Nephron progenitor cell (in vitro differentiated cells): ENCODE measurements at places on chromosomes 2 and 18.

DNA sequence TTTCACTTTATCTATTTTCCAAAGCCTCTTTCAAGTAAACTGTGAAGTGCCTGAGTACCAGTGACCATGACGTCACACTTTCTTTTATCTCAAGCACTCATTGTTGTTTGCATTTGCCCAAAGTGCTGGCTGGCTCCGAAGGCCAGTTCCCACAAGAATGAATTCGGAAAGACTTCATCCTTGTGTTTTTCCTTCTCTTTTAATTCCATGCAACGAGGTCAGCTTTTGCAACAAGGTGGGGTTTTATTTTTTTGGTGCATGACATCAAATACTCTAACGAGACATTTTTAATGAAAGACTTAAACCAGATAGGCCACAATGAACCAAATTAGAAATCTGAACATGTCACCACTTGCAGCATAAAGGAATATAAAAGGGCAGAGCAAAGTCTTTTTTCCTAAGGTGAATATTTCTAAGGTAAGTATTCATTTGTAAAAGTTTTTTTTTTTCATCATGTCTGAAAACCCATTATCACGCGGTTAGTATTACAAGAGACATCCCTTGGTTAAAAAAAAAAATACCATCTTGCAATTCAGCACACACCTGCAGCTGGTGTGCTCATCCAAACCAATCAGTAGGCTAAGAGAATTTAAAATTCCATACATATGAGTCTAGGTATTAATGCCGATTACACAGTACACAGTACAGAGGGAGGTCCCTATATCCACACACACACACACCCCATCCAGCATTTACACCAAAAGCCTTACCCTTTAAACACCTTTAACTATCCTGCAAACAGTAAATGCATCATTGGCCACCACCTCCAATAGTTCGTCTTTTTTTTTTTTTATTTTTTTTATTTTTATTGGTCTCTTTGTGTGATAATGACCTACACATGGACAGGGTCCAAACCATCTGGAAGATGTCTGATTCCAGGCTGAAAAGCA, 2.3 kb downstream of the ARL4C start:
- peak overlapping the region; percentile 96 for H3K27ac ChIP-seq
- H3K4me3 ChIP-seq = peak overlapping the region; percentile 98
- H3K27me3 ChIP-seq = peaks cover 3% of the 10 kb centered on the region
- no peak for DNase-seq
- H3K4me1 ChIP-seq = peaks cover 57% of the 10 kb centered on the region

GRCh38 chr2:6103949-6104348, 411.8 kb downstream of the SOX11 start:
- no peaks in the 10 kb centered on the region for H3K36me3 ChIP-seq
- DNase-seq = no peak
- H3K4me3 ChIP-seq = no peak overlapping the region

GRCh38 chr2:18976168-18976961, 382.1 kb downstream of the OSR1 start:
- DNase-seq = no peak
- peak overlapping the region; percentile 94 for H3K27ac ChIP-seq
- peaks cover 7% of the 10 kb centered on the region for H3K27me3 ChIP-seq
- H3K36me3 ChIP-seq = peaks cover 7% of the 10 kb centered on the region

DNA sequence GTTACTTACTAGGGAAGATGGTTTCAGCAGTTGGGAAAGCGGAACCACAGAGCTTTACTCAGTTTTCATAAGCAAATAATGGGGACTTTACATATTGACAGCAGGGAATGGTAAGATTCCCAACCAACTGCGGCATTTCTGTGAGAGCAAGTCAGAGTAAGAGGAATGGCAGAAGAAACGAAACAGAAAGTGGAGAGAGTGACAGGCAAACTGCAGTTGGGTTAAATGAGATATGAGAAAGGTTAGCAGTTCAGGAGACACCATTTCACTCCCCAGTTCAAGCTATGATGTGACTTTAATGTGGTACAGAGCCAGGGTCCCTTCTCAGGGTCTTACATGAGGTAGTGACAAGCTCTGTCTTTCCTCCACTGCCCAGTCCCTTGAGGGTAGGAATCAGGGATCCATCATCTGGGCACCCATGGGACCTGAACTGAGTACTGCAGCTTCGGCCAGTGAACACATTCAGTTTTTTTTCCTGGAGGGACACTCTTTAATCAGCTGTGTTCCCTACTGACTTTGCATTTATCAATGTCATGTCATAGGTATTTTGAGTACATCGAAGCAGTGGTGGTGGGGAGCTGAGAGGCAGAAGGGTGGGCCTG, 33.0 kb upstream of the GREB1 start:
- H3K4me1 ChIP-seq = peaks cover 45% of the 10 kb centered on the region
- H3K27ac ChIP-seq = peak overlapping the region; percentile 65
- no peak overlapping the region for H3K4me3 ChIP-seq
- peaks cover 3% of the 10 kb centered on the region for H3K27me3 ChIP-seq
- no peak for DNase-seq

- H3K4me3 ChIP-seq = no peak overlapping the region
- no peak for DNase-seq
- no peaks in the 10 kb centered on the region for H3K27me3 ChIP-seq
These were observed 262.8 kb upstream of the RASGRP3 start for GRCh38 chr2:33213648-33214047.
